ENCODE measurements at places on chromosomes 4 and X.

GRCh38 chrX:39830414-39830813, 267.3 kb downstream of the BCOR start:
- DNase-seq = no peak

DNA sequence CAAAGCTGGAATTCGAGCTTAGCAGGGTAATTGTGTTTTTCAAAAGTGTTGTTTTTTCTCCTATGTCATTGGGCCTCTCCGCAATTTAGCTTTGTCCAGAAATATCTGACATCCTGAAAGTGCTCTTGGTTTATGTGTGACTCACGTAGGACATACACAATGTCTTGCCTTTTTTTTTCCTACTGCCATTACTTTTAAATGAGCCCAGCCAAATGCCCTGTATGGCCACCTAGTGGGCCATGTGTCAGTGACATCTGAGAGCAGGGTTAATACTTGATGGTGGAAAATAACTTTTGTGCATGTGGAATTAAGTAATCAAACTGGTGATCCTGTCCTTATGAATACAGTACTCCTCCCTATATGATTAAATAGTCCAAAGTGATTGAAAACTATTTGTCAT, 1411.1 kb upstream of the TENM3 start:
- DNase-seq = peak; percentile 25

DNA sequence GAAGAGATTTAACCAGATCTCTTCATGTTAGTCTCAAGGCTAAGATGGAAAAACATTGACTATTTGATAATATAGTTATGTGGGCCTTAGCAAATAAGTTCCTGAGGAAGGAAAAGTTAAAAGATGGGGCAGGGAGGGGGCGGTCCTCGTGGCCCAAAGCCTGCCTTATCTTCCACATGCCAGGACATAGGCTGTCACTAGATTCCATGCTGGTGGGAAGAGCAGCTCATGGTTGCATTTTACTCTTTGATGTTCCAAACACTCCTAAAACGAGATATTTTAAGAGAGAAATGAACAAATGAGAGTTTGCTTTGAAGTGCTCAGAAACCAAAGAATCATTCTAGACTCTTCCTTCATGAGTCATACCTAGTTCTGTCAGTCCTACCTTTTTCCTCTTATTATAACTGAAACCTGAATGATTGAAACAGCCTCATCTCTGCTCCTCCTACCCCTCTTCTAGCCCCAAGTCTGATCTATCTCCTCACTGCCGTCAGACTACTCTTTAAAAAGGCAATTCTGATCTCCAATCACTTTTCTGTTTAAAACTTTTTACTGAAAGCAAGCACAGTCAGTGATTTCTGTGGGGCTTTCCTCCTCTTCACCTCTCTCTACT, 25.1 kb downstream of the RAB9B start:
- no peak for DNase-seq

- DNase-seq = no peak
Measured at GRCh38 chrX:25277574-25277973, 261.8 kb upstream of the ARX start.

DNA sequence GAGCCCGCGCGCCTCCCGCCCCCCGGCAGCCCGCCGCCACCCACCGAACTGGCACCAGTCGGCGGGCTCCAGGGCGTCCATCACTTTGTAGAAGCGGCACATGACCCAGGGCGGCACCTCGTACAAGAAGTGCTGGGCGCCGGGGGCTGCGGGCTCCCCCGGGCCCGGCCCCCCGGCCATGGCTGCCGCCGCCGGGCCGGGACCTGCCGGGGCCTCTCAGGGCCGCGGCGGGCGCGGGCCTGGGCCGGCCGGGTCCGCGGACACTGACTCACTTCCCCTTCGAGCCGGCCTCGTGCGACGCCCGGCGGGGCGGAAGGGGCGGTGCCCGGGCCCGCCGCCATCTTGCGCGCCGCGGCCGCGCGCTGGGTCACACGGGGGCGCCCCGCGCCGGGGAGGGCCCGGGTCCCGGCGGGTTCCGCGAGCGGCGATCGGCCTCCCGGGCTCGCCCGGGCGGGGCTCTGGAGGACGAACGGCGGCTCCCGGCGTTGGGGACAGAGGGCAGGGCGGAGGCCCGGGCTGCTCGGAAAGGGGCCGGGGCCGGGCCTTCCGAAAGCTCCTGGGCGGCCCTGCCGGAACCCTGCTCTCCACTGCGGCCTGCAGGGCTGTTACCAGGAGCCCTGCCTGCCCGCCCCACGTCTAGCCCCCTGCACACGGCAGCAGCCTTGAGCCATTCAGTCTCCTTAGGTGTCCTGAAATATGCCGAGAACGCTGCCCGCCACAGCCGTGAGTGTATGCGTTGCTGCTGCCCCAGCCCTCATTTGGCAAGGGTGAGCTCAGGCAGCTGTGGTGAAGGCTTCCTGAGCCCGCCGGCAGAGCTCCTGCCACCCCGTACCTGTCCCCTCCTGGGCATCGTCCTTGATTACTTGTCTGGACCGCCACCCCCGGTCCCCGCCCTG, at the start of gene IRAK1:
IRAK1 (minus strand) TSS at position 270 of the 896 bp plus-strand sequence; CDS start at position 180, 90 bp downstream.
- DNase-seq = peak; percentile 49

DNA sequence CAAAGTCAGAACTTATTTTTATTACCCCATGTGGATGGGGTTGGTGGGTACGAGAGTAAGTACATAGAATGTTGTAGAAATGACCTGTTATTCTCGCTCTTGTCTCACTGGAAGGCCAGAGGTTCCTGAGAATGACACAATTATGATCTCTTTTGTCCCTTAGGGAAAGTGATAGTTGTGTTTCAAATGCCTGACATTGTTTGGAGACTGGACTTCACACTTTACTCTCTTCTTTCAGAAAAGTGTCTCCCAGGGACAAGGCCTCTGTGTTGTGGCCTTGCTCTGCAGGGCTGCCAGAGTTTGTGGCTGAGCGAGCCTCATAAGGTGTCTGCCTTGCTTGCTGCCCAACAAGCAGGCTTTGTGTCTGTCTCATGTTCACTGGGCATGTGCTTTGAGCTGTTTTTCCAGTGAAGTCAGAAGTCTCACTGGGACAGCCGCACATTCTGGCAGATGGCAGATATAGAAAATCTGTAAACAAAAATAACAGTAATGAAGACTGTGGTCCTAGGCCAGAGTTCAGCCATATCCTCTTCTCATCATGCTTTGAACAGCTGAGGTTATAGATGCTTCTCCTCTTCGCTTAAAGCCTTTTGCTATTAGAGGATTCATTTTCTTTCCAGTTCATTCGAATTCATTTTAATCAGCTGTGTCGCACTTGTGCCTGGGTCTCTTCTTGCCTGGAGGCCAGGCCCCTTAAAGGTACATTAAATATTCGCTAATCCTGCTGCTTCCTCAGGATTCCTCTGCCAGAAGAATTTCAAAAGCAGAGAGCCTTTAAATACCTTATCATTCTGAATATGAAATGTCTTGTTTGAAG, 14.4 kb downstream of the PPEF1 start:
- no peak for DNase-seq

DNA sequence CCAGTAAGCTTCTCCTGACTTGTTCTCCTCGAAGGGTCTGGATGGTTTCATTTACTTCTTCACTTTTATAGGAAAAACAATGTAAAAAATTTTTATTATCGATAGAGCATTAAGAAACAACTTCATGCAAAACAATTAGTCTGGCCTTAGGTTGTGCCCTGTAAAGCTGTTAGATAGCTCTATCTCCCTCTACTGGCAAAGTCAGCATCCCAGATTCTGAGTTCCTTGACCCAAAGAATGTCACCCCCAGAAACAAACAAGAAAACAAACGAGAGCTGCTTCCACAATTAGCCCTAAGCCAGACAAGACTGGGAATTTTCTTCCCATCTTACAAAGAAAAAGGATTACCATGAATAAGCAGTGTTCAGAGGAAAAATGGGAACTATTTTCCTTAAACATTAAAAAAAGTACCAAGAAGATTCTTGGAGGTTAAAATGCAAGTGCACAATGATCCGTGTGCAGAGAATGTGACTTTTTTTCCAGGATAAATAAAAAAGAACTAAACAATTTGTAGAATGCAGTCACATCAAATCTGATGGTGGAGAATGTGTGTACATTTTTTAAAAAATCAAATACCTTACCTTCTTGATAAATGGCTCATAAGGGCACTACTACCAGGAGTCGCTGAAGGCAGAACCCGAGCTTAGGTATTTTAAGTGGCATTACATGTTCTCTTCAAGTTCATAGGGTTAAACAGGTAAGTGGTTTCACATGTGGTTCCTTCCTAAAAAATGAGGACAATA, 293.2 kb downstream of the FBXO8 start:
- DNase-seq = peak; percentile 41

GRCh38 chr4:33746979-33747378, 2497.3 kb downstream of the ARAP2 start:
- no peak for DNase-seq

GRCh38 chrX:119187298-119187697, 48.8 kb upstream of the PGRMC1 start:
- peak; percentile 1 for DNase-seq

DNA sequence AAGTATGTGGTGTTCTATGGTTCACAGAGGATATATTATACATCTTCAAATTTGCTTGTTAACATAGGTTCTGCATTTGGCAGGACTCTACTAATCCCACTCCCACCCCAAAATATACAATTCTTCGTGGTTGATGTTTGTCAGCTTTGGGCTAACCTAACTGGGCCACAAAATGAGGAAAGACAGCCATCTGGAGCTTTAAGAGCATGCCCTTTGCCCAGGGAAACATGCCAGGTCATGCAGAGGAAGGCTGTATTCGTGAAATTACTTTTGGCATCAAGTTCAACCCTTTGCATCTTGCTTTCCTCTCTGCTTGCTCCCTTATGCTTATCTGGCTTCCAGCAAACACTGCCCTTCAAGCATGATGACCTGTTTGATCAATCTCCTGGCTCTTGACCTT, 46.8 kb upstream of the F9 start:
- DNase-seq = no peak

GRCh38 chr4:54093324-54094240, 6.4 kb upstream of the GSX2 start:
- no peak for DNase-seq

GRCh38 chr4:123921339-123921738, 524.7 kb downstream of the SPRY1 start:
- no peak for DNase-seq

- no peak for DNase-seq
Measured at GRCh38 chr4:8782135-8782534, 89.5 kb downstream of the HMX1 start.

DNA sequence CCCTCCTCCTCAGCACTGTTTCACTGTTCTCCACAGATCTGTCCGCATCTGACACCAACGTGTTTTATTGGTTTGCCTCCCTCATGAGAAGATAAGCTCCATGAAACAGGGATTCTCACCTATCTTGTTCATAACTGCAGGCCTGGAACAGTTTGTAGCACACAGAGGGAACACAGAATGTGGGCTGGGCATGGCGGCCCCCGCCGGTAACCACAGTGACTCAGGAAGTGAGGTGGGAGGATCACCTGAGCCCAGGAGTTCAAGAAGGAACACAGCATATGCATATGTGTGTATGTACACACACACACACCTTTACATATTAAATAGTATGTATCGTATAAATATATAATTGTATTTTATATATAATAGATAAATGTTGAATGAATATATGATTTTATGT, 168.6 kb downstream of the AFAP1 start:
- DNase-seq = no peak

DNA sequence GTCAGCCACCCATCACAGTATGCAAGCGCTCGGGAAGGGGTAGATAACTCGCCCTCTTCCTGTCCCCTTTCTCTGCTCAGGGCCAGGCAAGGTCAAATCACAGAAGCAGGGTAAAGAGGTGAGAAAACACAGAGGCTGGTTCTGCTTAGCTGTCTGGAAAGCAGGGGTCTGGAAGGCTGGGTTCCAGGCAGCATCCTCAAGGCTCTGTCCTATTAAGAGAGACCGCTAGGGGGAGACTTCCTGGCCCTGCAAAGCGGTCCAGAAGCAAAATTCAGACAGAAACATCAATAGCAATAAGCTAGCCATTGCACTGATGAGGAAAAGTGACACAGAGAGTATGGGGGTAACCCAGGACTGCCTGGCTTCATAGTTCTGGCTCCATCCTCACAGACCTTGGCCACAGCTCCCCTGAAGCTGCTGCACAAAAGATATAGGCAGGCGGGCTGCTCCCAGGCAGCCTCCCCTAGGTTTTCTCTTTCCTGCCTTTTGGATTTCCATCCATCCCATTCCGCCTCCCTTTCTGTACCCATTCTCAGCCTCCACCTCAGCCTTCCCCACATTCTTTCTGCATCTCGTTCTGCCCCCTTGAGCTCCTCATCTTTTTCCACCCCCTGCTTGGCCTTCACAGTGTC, 308.5 kb downstream of the EVC2 start:
- DNase-seq = peak; percentile 47

DNA sequence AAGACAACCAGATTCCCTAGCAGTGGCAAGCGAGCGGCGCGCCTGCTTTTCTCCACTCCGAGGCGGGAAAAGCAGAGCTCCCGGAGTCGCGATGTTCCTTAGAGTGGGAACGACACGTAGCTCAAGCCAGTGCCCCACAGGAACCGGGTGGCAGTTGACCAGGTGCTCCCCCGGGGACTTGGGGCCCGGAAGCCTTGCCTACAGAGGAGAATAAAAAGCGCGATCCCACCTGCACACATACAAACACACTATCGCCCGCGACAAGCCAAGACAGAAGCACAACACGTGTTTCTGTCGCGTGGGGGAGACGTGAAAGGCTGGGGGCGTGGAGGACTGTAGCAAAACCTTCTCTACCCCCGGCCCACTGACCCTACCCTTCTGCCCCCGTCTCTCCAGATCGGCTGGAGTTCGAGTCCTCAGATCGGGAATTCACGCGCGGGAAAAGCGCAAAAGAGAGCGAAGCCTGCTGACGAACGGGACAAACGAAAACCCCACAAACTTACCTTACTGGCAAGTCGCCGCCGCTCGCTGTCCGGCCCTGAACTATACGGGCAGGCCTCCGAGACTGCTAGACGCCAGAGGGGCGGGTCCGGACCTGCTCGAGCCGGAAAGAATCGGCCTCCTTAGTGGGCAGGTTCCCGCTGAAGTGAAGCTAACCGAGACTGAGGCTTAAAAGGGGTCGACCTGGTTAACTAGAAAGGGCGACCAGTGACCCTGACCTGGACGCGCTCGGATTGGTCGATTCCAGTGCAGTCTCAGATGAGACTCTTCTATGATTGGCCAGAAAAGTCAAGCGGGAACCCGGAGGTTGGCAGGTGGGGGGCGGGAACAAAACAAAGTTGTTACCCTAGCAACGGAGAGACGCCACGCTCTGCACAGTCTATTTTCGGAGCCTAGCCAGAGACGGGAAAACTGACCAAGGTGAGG, at the start of the genes DNAAF6 and NUP62CL:
DNAAF6 (plus strand) TSS at position 842 of the 927 bp plus-strand sequence. CDS start 6,265 bp downstream, outside the sequence.
NUP62CL (minus strand) TSS at position 664 of the 927 bp plus-strand sequence. CDS start 31,287 bp downstream, outside the sequence.
- peak; percentile 1 for DNase-seq

DNA sequence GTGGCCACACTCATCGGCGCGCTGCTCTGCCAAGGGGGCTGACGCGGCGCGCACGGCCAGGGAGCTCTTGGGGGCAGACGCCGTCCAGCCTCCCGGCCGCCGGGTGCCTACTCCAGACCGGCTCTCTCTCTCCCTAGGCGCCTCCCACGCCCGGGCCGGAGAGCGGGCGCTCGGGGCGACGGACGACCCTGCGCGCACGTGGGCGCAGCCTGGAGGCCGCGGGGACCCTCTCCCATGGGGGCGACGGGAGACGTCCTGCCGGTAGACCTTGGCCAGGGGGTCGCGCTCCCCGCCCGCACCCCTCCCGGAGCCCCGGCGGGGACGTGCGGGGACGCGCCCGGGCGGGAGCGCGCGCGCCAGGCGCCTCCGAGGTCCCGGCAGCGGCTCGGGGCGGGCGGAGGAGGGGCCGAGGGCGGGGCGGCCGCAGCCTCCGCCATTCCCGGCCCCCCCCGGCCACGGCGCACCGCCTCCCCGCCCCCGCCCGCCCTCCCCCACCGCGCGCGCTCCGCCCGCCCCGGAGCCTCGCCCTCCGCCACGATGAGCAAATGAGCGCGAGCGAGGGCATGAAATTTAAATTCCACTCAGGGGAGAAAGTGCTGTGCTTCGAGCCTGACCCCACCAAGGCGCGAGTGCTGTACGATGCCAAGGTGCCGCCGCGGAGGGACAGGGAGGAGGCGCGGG, at the start of gene MSL3:
MSL3 (plus strand) TSS at position 519 of the 681 bp plus-strand sequence; CDS start at position 546, 27 bp downstream.
- DNase-seq = peak; percentile 41

GRCh38 chr4:97759785-97760184, 383.5 kb downstream of the STPG2 start:
- no peak for DNase-seq
